SHP77 (cell line): ENCODE measurements at places on chromosomes 1 and 21.

DNA sequence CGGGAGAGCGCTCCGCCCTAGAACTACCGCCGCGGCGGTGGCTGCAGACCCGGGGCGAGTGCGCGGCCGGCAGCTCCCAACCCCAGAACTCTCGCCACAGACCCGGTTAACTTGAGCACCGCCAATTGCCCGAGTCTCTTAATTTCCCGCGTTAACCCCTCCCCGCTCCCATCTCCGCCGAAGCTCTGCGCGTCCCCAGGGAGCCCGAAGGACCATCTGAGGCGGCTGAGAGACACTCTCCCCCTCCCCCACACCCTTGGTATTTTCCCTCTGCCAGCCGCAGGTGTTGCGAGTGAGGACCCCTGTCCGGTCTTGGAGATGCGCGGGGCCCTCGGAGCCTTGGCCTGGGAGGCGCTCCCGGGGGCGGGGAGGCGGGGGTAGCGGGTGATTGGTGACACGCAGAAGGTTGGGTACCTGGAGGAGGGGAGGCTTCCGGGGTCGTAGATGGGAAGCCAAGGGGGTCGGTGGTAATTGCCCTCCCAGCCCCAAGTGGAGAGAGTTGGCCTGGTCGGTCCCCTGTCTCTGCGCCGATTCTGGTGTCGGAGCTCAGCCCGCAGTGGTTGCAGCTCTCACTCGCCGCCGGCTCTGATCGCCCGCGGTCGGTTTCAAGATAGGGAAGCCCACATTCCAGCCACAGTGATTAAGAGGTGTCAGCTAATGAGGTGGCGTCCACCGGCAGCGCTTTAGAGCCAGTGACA is 858 bp upstream of the SUSD4 start:
- no peak for DNase-seq

DNA sequence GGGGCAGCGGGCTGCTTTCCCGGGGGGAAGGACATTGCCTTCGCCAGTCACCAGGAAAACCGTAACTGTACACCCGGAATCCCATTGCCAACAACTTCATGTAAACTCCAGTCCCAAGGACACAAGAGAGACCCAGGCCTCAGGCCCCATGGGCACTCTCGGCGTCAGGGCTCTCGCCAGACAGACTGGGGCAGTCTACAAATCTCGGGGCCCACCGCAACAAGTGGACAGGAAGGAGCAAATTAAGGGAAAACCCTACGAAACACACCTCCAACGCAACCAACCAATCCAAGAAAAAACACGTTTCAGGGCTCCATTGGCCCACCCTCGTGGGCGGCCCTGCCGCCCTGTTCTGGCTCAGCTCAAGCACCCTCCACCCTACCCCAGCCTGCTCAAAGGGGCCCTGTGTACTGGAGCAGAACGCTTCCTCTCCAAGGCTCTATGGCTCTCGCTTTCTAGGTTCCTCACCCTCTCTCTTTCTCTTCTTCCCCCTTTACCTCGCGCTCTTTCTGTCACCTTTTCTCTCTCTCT is 4.6 kb upstream of the ZNF678 start:
- DNase-seq, result no peak

DNA sequence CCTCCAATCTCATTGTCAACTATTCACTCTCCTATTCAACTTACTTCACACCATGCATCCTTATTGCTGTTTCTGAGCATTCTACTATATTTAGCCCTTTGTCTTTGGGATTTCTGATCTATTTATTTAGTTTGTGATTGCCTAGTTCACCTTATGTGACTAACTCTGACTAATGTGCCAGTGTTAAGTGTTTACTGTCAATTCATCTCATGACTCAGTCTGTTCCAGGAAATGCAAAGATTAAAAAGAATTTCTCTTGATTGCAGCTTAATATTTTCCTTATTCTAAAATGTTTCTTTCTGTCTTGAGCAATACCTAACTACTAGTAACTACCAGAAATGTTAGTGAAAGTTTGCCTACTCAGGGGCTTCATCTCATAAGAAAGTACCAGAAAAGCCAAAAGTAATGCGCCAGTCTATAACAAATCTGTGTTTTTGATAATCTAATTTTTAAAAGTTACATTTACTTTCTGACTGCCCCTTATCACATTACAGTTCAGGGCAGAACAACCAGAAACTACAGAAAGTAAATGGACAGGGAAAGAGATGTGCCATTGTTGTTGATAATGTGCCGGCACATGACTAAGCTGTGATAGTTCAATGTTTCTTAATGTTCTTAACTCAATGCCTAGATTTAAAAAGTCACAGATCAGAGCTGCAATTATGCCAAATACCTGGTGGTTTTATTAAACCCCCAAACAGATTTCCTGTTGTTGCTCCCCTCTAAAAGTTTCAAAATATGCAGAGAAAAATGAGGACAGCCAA is 556.5 kb downstream of the PTBP2 start:
- no peak for DNase-seq

GRCh38 chr1:214476229-214476985 is 75.0 kb downstream of the PTPN14 start:
- no peak for DNase-seq

DNA sequence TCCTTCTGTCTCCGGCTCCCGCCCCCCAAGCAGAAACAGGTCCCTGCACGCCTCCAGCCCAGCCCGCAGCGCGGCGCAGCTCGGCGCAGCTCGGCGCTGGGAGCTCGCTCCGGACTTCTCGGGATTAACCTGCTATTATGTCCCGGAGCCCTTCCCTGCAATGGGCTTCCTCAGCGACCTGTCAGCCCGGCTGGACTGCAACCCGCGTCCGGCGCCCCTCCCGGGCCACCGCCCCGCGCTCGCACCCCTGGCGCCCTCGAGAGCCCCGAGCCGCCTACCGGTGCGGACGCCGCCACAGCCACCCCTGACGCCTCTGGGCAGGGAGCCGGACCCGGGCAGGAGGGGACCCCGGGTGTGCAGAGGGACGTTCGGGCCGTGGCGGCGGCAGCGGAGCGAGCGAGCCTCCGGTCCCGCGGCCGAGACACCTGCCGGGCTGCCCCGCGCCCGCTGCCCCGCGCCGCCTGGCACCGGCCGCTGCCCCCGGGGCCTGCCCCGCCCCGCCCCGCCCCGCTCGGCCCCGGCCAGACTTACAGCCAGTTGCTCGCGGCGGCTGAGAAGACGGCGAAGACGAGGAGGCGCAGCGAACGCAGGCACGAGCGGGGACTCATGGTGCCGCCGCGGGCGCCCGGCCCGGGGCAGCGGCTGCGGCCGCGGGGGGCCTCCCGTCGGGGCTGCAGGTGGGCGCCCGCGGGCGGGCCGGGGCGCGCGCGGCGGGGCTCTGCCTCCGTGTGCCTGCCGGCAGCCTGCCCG is 407 bp downstream of the WNT4 start:
- DNase-seq, result no peak

- no peak for DNase-seq
These were observed at the start of gene C2CD2 for GRCh38 chr21:41953831-41954653. Gene C2CD2 (minus strand): TSS chr21:41954018. CDS start chr21:41953648, 370 bp downstream.
